Activated CD8-positive, alpha-beta memory T cell treated with anti-CD3 and anti-CD28 coated beads, Interleukin-2, amount 50 U/mL, for 4 hours (primary cell): ENCODE measurements at places on chromosomes 12 and 14.

- no peak for DNase-seq
Measured at GRCh38 chr12:129727100-129727499, 176.7 kb downstream of the TMEM132D start.

DNA sequence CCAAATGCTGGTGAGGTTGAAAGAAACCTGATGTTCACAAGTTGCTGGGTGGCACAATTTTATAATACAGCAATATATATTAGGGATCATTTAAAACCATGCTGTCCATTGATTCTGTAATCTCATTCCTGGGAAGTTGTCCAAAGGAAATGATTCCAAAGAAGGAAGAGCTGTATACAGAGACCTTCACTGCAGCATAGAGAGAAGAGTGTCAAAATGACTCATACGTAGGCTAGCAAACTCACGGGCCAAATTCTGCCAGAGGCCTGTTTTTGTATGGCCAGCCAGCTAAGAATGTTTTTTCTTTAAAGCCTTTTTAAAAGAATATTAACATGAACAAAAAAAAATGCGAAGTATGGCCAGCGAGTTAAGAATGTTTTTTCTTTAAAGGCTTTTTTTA, 69.2 kb upstream of the MED13L start:
- no peak for DNase-seq

DNA sequence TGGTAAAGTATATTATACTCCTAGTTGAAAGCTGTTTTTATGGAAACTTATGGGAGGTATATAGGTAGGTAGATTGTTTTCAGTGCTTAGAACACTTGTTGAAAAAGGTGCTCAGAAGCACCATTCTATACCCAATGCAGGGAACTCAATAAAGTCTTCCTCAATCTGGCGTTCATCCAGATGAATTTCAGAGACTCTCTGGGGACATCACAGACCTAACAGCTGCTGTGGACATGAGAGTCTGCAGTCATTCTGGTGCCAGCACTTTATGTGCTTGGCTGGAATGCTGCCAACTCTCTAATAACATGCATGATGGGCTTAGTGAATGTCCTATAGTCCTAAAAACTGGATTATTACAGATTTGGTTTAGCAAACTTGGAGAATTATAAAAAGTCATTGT, 115.9 kb downstream of the NTN4 start:
- DNase-seq = no peak

DNA sequence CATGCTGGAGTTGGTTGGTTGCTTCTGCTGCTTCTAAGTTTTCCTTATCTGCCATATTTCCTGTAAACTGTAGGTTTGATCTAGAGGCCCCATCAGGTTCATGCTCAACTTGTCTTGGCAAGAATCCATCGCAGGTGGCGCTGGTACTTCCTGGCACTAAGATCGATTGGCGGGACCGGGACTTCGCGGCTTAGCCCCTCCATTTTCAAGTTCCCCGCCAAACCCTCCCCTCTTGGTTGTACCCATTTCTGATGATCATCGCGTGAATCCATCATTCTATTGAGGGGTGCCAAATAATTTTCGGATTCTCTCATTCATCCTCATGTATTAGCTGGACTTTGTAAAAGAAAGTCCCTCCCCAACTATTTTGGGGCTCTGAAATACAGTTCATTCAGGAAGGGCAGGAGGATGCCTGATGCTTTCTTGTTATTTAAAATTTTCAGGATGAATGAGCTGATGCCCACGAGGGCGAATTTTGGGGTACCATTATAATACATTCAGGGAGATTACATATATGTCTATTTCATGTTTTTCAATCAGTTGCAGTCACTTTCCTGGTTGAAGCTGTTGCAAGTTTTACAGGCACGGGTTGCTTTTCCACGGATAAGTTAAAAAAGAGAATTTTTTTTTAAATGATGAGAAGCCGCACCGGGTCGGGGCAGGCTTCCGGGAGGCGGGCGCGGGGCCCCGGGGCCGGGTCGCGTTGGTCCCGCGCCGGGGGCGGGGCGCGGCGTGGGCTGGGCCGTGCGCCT, 395 bp upstream of the BRI3BP start:
- peak; percentile 77 for DNase-seq

- DNase-seq = no peak
Measured at GRCh38 chr12:69073035-69073434, 140.1 kb upstream of the CPM start.

DNA sequence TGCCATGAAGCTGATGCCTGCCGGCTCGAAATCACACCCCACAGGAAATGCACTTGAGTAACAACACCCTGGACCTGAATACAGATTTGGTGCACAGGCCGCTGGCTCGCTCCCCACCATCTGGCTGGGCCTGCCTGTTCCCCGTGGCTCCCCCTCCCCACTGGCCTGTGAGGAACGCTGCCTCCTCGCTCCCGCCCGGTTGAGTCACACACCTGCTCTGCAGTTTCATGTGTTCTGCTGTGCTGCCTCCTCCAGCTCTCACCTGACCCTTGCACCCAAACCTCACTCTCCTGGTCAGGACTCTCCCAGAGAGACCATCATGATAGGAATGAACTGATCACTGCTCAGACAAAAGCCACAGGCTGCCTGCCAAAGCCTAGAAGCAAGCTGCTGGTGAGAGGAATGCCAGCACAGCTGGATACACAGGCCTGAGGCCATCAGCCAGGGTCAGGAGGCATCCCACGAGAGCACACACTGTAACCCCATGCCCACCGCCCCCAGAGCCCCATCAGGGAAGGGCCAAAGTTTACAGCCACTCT, 3.8 kb upstream of the SIVA1 start:
- no peak for DNase-seq

DNA sequence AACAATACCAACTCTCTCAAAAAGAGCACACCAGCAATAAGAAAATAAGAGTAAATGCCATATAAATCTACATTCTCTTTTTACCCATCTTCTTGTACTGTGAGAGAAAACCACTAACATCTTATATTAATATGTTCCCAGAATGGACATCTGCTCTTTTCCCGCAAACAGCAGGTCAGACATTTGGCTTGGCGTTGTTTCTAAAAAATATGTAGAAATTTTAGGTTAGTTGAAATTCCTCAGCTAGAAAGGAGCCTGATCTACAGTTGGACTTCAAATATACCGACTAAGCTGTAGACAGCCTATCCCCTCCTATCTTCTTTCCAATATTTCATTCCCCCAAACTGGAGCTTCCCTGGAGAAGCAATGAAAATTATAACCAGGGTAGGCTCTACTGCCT, 88.7 kb downstream of the PPP2R5E start:
- DNase-seq = no peak

DNA sequence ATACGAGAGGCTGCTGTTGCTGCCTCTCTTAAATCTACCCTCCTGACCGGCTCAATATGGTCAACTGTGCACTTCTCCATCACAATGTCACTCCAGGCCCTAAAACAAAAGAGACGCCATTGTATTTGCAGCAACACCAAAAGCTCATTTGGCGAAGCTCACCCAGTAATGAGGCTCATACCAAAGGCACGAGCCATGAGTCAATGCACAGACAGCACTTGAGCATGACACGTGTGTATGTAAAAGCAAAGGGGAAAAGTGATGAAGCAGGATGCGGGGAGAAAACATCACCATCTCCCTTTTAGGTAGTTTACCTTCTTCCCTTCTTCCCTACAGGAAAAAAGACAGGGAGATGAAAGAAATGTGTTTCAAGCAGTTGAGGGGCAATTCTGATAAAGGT, 150.3 kb downstream of the FOXN3 start:
- DNase-seq = no peak

DNA sequence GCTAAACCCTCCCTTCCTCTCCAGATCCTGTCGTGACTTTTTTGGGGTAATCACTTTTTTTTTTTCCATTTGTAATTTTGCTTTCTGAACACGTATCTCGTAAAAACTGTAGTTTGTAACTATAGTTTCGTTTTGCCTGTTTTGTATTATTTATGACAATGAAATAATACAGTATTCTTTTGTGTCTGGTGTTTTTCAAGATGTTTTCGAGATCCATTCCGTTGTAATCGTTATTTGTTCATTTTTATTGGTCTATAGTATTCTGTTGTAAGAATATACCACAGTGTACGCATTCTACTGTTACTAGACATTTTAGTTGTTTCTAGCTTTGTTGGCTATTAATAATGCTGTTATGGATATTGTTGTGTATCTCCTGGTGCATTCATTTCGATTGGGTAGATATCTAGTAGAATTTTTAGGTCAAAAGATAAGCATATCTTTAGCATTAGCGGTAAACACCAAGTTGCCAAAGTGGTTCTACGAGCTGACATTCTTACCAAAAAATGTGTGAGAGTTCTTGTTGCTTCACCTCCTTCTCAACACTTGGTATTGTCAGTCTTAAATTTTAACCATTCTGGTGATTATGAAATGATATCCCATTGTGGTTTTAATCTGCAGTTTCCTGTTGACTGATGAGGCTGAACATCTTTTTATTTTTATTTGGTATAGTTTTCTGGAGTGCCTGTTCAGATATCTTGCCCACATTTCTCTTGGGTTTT, 92.3 kb upstream of the EVL start:
- no peak for DNase-seq

- DNase-seq = no peak
Measured at GRCh38 chr12:67929384-67929772, 59.9 kb upstream of the IFNG-AS1 start.

DNA sequence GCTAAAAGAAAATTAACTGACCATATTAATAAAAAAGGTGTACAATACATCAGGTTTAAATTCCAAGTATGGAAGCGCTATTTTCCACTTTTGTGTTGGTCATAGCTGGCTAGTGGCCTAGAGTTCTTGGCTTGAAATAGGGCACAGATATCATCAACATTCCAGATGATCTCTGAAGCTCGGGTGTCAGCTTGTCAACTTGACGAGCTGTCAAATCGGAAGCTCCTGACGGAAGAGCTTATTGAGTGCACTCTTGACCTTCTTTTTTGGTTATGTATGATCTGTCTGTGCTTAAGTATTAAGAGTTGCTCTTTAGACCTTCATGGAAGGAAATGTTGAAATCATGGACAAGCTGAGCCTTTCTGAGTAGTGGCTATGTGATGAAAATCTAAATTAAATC, 177.9 kb downstream of the APAF1 start:
- no peak for DNase-seq

DNA sequence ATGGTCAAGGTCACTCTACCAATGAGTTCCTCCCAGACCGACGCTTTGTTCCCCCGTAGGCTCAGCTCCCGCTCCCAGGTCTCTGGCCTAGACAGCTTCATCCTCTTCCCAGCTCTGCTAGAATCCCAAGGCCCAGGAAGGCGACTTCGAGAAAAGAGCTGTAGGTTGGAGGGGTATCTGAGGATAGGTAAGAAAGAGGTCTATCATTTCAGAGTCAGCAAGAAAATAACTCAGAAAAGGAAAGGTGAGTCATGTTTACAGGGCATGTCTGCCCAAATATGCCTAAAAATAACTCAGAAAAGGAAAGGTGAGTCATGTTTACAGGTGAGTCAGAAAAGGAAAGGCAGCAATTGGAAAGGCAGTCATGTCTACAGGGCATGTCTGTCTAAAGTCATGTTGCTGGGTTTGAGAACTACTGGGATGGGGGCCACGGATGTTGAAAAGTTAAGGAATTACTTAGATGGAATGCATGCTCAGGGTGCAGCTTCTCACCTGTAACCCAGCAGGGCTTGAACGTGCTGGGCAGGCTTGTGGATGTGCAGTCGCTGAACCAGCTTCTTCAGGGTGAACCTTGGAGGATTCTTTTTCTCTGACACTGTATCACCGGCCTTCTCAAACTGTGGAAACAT, 12.2 kb downstream of the TEP1 start:
- DNase-seq = no peak

DNA sequence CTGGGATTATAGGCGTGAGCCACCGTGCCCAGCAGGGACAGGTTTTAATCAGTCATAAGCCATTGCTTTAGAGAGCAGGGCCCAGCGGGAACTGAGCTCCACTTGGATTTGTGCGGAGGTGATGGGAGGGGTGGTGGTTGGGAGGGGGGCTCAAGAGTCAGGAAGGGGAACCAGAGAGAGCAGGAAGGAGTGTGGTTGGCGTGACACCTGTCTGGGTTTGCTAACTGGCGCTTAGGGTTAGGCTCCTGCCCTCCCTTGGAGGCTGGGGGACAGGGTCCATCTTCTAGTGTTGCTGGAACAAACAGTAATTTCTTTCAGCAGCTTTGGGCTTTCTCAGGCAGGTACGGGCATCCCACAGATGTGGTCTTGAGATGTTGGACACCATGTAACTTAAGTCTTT, 7.5 kb upstream of the ALDH2 start:
- no peak for DNase-seq

- no peak for DNase-seq
Measured at GRCh38 chr12:75994069-75994740, 37.4 kb downstream of the PHLDA1 start.

- no peak for DNase-seq
Measured at GRCh38 chr12:61758661-61759060, 501.5 kb upstream of the USP15 start.

DNA sequence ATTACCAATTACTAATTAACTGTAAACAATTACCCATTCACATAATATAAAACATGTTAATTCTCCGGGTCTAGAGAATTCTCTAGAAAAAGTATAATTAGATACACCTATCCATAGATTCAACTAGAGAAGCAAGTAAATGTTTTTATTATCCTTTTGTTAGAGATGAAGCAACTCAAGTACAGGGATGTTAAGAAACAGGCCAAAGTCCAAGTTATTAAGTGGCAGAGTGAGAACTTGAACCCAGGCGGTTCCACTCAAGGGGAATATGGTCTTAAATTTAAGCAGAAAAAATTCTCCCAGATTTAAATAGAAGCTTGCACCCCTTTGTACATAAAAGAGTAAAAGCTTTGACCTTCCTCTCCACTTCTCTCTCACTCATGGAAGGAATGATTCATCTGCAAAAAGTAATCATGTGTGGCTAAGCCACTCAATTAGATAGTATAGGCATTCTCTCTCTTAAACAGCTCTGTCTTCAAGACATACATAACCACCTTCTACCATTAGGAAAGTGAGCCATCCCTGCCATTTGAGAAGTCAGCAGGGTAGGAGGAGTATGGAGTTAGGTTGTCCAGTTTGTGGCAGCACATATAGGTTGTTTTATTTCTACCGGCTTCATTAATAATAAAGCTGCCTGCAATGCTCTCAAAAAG, 34.1 kb downstream of the ERGIC2 start:
- DNase-seq = no peak

DNA sequence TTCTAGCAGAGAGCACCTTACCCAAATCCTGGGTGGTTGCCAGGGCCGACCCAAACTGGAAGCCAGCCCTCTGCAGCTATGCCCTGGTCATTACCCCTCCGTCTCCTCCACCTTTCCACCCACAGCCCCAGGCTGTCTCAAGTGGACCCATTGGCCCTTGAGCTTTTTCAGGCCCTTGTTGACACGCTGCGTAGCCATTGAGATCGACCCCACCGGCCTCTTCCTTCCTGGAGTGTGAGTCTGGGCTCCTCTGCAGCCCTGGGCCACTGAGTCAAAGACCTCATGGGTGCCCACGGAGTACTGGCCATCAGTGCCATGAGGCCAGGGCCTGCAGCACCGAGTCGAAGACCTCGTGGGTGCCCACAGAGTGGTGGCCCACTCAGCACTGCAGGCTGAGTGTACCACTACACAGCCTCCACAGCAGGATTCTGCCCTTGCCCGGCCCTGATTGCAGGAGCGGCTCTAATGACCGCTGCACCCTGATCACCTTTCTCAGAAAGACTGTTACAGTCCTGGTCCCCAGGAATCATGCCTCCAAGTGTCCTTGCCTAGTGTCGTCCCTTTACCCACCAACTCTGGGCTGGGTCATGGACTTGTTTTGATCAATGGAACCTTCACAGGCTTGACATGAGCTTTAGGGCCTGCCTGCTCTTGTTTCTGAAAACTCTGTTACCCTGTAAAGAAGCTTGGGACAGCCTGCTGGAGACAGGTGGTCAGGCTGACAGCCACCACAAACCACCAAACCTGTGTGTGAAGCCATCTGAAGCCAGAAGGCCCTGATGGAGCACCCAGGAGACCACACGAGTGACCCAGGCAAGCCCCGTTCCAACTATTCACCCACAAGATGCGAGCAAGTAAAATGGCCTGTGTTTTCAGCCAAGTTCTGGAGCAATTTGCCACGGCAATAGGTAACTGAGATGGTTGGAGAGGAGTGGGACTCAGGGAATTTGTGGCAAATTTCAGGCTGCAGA, 39.6 kb upstream of the TRAF3 start:
- no peak for DNase-seq
